ENCODE measurements at places on chromosomes 3 and 15.

GRCh38 chr15:55248895-55249294, 40.7 kb downstream of the RAB27A start:
- no peak for DNase-seq

- no peak for DNase-seq
Measured at GRCh38 chr3:167969548-167969947, 126.2 kb downstream of the GOLIM4 start.

- DNase-seq = no peak
Measured at GRCh38 chr3:69072928-69073327, 7.2 kb downstream of the UBA3 start.

DNA sequence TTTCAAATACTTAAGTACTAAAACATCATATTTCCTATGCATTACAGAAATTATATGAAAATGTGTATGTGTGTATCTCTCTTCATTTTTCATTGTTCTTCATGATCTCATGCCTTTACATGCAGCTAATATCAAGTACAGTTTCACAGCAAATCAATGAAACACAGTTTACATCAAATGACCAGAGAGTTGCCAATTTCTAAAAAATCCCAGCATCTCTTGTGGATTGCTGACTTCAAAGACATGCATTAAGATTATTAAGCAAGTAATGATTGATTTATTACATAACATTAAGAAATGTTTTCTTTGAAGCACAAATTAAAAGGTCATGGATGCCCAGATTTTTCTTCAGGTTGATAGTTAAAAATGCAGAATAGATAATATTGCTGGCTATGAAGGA, 31.0 kb upstream of the TAFA4 start:
- no peak for DNase-seq

- DNase-seq = no peak
Measured at GRCh38 chr3:72031581-72031980, 246.6 kb upstream of the PROK2 start.

GRCh38 chr3:61451841-61452240, 109.5 kb upstream of the PTPRG start:
- DNase-seq = no peak

DNA sequence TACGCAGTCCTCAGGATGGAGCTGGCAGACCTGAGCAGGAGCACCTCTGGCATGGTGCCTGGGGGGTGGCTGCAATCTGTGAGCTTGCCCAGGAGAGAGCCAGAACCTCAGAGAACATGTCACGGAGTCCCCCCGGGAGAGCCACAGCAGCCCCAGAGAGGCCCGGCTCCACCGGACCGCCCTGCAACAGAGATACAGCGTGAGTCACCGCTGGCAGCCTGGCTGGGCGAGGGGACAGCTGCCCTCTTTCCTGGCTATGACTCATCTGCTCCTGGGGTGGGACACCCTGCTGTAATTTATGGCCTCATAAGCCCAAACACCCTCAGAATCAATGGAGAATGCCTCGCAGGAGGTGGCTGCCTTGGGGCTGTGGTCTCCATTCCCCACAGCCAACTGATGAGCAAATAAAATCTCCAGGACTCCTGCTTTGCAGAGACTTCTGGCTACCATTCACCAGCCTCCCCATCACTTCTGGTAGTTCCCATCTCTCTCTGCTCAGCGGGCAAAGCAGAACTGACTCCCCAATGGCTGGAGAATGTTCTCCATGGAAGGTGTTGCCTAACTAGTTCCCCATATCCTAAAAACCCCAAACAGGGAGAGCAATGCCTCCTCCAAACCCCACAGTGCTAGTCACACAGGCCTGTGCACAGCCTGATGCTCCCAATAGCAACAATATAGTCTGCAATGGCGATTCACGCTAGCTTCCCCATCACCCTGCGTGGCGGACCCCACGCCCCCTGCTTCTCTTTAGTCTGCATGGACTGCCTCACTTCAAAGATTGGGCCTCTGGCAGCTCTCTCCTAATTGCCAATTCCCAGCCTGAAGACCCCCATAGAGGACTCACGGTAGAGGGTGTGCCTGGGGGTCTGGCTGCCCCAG, 21.6 kb downstream of the ACSBG1 start:
- DNase-seq = no peak

DNA sequence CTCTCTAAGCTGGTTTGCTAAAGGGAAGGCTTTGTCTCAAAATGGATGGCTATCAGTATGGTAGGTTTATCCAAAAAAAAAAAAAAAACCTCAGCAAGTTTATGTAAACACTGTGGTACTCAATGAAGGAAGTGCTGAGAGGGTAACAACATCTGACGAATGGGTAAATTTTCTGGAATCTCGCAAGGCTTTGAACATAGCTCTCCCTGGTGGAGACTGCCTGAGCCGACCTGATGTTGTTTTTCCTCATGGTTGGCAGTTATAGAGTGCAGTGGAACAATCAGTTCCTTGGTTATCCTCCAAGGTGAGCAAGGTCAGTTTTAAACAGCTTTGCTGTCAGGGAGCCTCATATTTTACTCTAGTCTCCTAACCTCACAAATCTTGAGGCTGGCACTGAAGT, 94.6 kb downstream of the ZPLD1 start:
- DNase-seq = no peak

- no peak for DNase-seq
Measured at GRCh38 chr3:105877336-105877910, 8.6 kb upstream of the CBLB start.

GRCh38 chr15:95799286-95800200, 531.0 kb upstream of the NR2F2 start:
- DNase-seq = no peak

GRCh38 chr3:52374173-52374572, 58.1 kb downstream of the DNAH1 start:
- no peak for DNase-seq

DNA sequence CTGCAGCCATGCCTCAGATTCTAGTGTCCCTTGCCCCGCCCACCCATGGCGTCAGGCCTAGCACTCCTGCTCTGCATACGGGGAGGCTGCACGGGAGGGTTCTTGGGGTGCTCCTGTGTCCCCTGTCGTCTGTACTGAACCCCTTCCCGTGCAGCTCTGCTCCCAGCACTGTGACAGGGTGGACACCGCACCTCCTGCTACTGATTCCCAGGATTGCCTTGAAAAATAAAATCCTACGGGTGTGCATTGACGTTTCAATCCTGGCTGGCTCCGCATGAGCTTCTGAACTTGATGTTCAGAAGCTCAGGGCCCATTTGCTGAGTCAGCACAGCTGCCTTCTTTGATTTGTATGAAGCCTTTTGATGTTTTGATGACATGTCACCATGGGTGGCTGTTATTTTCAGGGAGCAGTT, 176.4 kb downstream of the APBA2 start:
- no peak for DNase-seq

DNA sequence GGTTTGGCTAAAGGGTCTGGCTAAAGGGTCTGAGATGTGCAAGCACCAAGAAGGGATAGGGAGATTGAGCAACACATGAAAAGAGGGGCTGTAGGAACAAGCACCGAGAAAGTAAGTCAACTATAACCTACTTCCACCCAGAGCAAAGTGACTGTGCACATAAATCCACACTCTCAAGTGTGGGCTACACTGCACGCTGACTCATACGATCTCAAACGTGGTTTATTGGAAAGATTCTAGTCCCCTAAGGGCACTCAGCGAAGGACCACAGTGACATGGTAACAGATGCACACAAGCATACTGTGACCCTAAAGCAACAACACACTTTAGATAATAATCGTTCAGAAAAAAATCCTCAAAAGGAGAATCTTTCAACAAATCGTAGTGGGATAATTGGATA, 48.0 kb downstream of the EHHADH start:
- DNase-seq = no peak

DNA sequence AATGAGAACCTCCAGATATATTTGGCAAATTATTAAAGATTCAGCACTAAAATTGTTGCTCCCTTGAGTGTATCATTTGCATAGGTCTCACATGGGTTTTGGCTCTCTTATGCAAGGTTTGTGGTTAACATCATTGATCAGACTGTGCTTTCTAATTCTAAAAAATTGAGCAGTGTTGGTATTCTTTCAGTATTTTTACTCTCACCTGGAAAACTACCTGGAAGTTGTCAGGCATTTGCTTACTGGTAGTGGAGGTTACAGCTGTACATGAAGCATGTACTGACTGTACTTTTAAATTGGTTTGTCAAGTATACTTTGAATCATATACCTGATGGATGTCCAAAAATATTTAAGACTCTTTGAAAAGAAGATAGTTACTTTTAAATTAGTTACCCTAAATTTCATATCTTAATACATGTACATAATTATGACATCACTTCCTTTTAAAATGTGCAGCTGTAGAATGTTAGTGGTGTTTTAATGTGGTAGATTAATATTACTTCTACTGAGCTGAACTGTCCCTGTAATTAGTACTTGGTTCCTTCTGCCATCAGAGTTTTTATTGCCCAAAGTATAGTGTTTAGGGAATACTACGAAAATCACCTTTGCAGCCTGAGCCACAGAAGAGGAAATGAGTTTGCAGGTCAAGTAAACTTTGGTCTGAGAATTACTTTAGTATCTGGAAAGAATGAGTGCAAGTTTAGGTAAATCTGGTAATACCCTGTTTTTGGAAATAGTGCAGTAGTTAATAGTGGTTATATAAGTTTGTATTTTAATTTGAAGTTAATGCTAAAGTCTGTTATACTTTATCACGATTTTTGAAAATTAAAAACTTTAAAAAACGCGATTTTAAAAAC, 2.8 kb downstream of the CHD2 start:
- DNase-seq = no peak

DNA sequence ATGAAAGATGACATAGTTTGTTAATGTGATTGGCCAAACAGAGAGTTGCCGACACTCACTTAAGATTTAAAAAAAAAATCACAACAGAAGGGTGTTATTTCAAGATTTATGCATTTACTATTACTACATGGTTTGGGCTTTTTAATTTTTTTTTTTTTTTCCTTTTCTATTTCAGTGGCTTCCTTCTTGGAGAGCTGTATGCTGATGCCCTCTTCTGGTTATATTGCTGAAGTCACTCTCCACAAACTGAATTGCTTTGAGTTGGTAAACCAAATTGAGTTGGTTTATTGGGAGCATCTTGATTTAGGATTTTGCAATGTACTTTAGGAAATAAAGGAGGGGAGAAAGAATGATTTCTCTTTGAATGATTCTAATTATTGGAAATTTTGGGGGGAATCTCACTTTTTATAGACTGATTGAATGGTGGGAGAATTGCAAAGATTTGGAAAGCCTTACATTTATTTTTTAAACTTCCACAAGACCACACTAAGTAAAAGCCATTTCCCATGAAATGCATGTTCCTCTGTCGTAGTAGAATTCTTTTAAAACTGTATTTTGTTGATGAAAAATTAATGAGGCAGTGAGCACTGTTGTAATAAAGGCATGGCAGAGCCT, 186.6 kb upstream of the FEZF2 start:
- no peak for DNase-seq

DNA sequence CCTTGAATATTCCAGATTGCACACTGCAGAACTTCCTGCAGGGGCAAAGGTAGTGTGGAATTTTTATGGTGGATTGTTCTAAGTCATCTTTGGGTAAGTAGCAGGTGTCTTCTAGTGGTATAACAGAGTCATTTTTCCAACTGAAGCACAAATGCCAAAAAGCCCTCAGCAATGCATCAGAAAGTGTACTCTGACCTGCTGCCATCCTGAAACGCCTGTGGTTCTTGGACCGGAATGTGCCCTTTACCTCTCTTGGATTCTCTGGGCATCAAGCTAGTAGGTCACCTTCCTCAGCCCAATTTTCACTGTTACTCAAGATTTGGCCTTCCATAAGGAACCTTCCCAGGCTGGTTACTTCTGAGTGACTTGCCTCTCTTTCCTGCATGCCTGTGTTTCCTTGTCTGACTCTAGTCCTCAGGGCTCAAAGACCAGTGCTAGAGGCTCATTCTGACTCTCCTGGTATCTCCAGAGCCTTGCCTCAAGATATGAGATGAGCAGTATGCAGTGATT, 4.8 kb downstream of the CLSTN2 start:
- no peak for DNase-seq

DNA sequence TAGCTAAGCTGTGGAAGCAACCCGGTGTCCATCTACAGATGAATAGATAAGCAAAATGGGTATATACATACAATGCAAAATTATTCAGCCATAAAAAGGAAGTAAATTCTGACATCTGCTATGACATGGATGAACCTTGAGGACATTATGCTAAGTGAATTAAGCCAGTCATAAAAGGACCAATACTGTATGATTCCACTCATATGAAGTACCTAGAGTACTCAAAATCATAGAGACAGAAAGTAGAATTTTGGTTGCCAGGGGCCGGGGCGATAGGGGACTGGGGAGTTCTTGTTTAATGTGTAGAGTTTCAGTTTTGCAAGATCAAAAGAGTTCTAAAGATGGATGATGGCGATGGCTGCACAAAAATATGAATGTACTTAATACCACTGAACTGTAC, 10.3 kb downstream of the EID1 start:
- no peak for DNase-seq

DNA sequence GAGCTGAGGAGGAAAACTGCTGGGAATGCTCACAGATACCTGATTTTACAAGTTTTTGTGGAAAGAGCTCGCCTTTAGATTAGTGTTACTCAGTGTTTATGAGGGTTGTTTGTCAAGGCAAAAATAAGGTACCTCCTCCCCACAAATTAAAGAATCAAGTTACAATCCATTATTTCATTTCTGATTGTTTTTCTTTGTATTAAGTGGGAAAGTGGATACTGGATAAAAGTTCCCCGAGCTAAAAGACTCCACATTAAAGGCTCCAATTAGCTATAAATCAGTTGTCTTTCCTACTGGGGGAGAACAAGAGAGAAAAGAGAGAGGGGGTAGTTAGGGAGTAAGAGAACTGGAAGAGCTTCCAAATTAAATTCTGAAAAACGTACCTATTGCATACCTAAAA, 1.9 kb downstream of the ALDH1A2 start:
- DNase-seq = no peak

DNA sequence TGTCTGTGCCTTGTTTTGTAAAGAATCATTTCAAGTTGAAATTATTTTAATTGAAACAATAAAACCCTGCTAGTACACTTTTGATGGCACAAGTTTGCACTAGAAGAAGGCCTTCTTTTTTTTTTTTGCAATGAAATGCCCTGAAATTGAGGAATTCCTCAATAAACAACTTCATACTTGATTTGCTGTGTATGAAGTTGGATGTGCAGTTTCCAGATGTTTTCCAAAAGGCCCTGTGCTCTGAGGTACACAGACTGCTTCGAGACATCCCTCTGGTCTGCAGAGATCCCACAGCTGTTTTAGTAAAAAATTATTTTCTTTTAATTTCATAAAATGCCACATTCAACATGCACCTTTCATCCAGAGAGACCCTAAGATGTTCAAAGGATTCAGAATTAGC, 48.9 kb downstream of the HES1 start:
- DNase-seq = no peak

GRCh38 chr3:37127340-37127739, 47.0 kb downstream of the LRRFIP2 start:
- DNase-seq = no peak
